Stimulated activated CD4-positive, alpha-beta T cell treated with anti-CD3 and anti-CD28 coated beads, Interleukin-1b, Interleukin-23, amount 100 ng/mL, for 24 hours (primary cell): ENCODE measurements at places on chromosomes 4 and X.

DNA sequence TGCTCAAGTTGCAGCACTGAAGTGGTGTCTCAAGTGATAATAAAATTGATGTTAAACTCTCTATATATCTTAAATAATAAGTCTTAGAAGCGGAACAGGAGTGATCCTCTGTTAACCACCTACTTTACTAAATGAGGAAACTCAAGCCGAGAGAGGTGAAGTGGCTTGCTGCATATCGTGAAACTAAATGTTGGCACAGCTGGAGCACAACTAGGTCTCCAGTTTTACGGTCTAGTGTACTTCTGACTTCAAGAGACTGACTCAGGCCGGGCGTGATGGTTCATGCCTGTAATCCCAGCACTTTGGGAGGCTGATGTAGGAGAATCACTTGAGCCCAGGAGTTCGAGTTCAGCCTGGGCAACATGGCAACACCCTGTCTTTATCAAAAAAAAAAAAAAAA lies 35.5 kb upstream of the PLS3 start:
- no peak for DNase-seq

- no peak for DNase-seq
Measured at GRCh38 chrX:82842286-82842685, 665.8 kb upstream of the POU3F4 start.

GRCh38 chr4:36111172-36111571 lies 133.1 kb downstream of the ARAP2 start:
- no peak for DNase-seq

- DNase-seq = no peak
Measured at GRCh38 chr4:142832022-142832421, 14.1 kb downstream of the INPP4B start.

- no peak for DNase-seq
Measured at GRCh38 chr4:130814896-130815295, 1718.9 kb downstream of the C4orf33 start.

DNA sequence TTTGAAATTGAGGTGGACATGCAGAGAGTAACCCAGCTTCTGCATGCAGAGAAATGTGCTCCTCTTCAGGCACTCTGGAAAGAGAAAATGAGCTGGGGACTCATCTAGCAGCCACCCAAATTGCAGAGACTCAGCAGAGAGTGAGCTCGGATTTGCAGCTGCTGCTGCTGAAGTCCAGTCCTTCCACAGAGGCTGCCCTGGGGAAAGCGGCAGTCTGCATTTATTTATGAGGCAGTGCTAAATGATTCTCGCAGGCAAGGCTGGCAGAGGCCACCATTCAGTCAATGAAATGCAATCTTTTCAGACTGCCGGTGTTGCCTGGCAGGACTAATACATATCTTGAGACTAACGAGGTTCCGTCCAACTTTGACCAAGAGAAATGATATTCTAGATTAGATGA lies 404.8 kb downstream of the NLGN4X start:
- DNase-seq = no peak

GRCh38 chrX:96568071-96568470 lies 116.6 kb upstream of the DIAPH2 start:
- no peak for DNase-seq

DNA sequence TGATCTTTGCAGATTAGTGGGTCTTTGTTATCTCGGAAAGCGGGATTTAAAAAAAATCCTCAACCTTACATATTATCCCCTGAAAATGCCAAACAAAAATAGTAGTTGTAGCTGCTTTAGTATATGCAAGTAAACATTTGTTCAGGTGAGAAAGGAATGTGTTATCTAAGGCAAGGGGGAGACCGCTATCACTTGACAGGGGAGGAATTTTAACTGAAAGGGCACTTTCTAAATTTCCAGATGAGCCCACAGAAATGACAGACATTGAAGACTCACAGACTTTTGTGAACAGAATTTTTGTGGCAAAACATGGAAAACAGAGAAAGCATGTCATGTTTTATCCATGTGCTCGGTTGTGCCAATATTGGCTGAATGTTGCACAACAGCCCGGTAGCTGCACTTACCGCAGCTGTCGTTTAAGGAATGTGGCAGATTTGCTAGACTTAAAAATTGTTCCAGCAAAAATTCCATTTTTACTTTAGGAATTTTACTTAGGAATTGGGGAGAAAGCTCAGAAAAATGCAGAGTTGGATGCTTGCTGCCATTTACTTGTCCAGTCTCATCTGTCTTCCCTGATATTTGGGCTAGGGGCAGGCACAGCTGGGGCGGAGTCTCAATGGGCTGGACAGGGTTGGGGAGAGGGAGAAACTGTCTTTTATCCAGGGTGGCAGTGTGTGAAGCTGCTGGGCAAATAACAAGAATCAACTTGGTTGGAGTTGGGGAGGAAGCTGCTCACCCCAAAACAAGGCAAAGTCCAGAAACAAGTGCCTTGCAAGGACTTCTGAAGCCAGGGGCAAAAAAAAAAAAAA lies 94.6 kb upstream of the RPS6KA3 start:
- DNase-seq = no peak

- DNase-seq = no peak
Measured at GRCh38 chr4:158025131-158025530, 147.7 kb downstream of the GASK1B start.

DNA sequence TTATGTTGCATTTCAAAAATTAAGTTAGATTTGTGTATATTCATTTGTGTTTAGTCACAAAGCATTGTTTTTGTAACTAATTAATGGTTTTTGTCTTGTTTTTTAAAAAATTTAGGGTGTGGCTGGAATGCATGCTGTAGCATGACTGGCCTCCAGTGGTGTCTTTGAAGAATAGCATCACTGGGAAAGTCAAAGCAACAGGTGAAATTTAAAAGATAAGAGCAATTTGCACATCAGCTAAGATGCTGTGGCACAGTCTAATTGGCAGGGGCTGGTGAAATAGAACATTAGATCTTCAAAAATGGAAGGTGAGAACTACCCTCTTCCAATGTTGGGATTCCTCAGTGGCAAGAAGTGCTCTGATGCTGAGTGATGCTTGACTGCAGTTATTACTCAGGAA lies 45.3 kb downstream of the ANK2 start:
- no peak for DNase-seq

DNA sequence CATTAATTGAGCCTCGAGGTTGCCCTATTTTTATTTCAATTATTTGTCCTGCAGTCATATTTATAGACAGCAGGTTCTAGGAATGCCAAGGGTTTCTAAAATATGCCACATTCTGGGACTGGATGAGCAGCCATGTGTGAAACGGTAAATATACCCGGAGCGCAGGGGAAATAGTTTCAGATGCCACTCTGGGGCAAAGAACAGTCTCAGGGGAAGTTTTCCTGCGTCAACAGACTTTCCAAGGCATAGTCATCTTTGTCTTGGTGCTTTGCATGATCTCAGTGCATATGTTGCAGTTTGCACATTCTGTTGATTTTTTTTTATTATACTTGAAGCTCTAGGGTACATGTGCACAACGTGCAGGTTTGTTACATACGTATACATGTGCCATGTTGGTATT lies 71.0 kb downstream of the GPAT3 start:
- no peak for DNase-seq

DNA sequence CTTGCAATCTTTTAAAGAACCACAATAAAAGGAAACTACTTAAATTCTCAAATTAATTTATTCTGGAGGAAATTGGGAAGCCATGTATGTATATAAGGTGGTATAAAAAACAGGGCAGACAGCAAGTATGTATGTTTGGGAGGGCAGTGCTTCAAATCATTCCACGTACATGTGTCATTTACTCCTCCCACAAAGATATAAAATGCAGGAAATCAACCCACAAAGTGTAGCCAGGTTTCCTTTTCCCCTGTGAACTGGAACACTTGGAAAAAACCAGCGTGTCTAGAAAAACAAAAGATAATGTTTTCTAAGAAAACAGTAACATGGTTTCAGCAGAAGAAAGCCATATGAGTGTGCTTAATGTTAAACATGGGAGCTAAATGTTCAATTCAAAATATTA lies 156.7 kb upstream of the FAM47A start:
- no peak for DNase-seq

GRCh38 chrX:38750551-38750950 lies 50.7 kb upstream of the MID1IP1 start:
- DNase-seq = no peak

GRCh38 chr4:141771889-141772830 lies 135.8 kb downstream of the IL15 start:
- no peak for DNase-seq

DNA sequence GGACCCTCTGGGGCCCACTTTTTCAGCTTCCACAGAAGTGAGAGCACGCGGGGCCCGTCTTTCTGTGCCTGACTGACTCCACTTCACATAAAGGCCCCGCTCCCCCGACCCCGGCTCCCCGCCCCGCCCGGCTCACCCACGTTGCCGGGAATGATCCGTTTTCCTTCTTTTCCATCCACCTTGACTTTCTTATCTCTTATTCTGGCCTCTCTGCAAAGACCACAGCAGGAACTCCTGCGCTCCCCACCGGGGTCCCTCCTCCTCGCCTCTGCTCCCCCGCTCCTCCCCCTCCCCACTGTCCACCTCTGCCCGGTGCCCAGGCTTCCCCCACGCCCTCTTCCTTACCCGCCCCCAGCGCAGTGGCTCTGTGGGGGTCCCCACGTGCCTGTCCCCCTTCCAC lies 54.2 kb upstream of the CLDN24 start:
- no peak for DNase-seq

- no peak for DNase-seq
Measured at GRCh38 chr4:6011686-6012085, 6.5 kb downstream of the C4orf50 start.

DNA sequence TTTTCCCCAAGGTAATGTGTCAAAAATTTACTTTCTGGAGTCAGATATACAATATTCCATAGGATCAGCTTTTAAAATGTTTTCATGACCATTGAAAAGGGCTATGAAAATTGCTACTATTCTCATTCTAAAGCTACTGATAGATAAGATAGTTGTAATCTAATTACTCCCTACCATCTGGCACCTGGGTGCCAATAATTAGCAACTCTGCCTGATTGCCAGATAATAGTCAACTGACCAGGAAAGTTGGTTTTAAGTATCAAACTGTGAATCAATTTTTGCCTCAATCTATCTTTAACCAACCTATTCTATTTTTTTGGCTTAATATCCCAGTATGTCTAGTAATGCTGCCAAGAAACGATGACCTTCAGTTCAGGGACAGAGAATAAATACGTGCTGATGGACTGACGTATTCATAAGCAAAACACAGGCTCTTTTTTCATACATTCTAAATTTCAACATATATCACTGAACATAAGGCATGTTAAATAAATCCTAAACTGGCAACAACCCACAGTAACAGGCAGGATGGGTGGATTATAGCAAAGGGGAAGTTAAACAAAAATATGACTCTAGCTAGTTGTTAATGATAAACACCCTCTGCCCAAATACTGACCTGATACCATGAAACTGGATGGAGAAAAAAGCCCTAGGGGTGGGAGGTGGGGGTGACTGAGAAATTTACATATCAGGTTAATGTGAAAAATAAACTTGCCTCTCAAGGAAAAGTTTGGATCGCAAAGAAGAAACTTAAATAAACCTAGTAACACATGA lies 18.2 kb downstream of the SH3RF1 start:
- no peak for DNase-seq

DNA sequence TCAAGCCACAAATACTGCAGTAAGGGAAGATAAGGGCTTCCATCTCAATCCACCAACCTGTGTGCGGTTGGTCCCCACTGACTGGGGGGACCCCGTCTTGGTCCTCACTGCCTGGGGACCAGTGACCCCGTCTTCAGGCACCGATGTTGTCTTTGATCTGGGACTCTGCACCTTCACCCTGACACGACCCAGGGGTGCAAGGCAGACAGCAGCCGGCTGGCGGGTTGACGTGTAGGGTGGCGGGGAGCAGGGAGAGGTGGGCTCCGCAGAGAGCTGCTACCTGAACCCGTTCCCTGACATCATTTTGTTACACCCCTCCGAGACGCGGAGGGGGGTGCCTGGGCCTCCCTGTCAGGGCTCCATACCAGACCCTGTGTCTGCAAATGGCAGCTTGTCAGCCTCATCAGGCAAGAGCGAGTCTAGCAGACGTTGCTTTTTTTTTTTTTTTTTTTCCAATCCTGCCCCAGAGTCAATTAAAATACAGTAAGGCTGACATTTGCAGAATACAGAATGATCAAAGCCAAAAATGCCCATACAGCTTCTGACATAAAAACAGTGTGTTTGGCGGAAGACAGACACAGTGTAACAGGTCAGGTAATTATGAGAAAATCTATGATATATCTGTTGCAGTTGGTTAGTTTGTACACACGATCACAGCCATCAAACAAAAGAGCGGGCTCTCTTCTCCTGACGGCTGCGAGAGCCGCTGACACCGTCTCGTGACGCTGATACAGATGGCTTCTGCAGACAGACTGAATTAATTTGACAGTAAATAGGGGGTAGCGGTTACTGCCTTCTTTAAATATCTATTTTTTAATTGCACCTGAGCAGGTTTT lies 118.6 kb downstream of the CRLF2 start:
- no peak for DNase-seq

DNA sequence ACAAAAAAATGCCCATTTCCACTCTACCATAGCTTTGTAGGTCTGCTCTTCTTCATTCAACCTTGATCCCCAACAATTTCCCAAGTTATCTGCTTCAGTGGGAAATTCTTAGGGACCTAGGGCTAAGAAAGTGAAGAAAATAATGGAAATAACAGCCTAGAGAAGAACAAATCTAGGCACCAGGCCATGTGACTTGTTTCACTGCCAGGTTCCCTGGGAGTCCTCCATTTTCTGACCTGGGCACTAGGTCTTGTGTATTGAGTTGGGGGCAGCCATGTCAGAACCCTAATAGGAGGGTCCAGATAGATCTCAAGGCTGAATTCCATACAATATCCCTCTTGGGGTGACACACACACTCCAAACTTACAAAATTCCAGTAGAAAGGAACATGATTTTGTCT lies 194.6 kb upstream of the STK26 start:
- no peak for DNase-seq

DNA sequence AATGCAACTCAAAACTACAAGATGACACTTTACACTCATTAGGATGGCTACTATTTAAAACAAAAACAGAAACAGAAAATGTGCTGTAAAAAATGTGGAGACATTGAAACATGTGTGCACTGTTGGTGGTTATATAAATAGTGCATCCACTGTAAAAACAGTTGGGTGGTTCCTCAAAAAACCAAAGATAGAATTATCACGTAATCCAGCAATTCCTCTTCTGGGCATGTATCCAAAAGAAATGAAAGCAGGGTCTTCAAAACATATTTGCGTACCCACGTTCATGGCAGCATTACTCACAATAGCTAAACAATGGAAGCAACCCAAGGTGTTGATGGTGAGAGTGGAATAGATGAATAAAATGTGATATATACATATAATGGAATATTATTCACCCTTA lies 967.2 kb downstream of the TRAM1L1 start:
- no peak for DNase-seq

DNA sequence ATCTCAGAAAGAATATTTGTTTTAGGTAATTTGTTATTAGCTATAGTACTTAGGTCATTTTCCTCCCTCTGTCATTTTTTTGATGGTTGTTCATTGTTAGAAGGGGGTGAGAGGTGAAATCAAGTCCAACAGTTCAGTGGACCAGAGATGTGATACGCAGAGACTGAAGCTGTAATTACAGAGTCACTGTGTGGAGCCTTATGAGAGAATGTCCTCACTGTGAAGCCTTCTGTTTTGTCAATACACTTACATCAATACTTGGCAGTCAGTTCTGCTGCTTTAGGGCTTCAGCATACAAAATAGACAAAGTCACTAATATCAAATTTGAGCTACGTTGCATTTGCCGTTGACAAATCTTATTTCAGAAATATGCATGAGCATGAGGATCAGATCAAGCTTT lies 692.5 kb downstream of the C4orf33 start:
- no peak for DNase-seq
